ENCODE measurements at places on chromosomes 12 and 14.

GRCh38 chr12:79891506-79892162 is 43.3 kb downstream of the PPP1R12A start:
- DNase-seq, result no peak

DNA sequence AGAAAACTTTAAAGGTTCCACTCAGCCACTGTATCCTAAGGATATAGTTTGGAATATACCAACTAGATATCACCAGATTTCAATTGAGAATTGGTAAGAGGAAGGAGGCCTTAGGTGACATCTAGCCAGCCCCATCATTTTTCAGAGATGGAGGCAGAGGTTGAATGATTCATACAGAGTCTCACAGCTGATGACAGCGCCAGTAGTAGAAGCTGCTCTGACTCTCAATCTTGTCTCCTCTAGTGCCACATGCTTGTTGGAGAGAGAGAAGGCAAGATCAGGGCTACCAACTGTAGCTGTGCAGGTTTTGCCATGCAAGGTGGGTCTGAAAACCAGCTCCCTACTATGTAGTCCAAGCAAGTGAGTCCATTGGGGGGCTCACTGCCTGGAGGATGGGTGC is 6.1 kb downstream of the FRMD6 start:
- DNase-seq, result no peak

- DNase-seq, result no peak
Measured at GRCh38 chr12:67802731-67803130, 154.2 kb downstream of the DYRK2 start.

DNA sequence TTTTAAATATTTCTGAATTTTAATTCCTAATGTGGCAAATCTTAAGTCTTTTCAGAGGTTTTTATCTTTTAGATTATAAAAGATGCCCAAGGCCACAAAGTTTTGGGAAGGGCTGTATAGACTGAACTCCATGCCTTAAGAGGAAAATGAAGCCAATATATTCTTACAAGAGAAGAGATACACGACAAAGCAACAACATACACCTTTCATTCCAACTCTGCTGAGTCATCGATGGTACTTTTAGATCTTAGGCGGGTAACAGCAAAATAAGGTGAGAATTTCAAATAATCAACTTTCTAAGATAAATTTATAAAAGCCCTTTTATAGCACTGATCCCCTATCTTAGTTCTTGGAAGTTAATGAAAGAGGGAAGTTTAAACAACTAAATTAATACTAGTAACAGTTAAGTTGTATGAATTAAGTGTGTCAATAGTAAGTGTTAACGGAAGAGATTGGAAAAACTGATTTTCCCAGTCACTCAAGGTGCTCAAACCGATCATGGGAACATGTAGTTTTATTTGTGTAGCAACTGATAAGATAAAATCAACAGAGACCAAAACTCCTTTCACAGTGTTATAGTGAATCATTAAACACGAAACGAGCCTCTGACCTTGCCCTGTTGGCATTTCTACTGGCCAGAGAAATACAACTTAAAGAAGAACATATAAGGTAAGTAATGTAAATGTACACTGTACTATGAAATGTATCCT is 18.8 kb upstream of the PIK3C2G start:
- DNase-seq, result no peak

Measured in AG04449 (cell line).